ENCODE measurements at places on chromosomes 12 and 14.

DNA sequence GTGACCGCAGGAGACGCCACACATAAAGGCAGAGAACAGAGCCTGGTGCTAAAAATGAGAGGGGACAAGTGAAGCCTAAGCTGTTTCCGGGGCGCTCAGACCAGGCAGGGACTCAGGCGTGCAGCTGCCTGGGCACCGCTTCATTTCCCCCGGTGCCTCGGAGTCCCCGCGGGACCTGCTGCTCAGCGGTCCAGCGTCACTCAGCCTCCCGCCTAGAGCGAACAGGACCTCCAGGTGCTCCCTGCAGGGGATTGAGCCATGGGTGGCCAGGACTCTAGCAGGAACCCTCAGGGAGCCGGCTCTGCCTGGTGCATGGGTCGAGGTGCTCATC, 31.0 kb downstream of the CCDC85C start:
- no peak for DNase-seq

DNA sequence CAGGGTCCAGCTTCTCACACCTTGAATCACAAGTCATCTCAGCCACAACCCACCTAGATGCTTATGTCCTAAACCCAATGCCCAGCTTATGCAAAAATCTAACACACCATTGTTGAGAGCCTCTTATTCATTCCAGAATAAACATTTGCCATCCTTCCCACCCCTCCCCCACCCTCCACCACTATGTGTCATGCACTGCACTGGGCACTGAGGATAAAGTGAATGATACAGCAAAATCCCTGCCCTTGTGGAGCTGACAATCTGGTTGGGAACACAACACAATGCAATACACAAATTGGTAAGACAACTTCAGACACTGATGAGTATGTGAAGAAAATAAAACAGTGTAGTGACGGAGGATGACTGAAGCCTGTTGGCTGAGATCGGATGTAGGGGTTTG, 1.4 kb upstream of the GLTP start:
- DNase-seq, result no peak

DNA sequence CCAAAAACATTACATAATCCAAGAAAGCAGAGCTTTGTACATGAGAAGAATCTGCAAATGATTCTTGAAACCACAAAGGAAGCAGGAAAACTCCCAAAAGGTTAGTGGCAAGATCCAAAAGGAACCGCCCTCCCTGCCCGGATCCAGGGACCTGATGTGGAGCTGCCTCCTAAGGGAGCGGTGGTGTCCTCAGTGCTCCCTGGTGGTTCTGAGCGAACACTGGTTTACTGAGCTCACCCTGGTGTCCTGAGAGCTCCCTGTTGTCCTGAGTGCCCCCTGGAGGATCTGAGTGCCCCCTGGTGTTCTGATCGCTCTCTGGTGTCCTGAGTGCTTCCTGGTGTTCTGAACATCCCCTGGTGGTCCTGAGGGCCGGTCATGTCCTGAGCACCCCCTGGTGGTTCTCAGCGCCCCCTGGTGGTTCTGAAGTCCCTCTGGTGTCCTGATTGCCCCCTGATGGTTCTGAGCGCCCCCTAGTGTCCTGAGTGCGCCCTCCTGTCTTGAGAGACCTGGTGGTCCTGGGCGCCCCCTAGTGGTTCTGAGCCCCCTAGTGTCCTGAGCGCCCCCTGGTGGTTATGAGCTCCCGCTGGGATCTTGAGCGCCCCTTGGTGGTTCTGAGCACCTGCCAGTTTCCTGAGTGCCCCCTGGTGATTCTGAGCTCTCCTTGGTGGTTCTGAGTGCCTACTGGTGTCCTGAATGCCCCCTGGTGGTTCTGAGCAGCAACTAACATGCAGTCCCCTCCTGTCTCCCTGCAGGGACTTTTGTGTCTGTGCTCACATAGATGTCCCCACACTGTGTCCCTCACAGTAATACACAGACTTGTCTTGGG, 891.1 kb downstream of the TMEM121 start:
- no peak for DNase-seq

GRCh38 chr12:2813214-2814185, 1.0 kb downstream of the ITFG2 start:
- peak; percentile 42 for DNase-seq

DNA sequence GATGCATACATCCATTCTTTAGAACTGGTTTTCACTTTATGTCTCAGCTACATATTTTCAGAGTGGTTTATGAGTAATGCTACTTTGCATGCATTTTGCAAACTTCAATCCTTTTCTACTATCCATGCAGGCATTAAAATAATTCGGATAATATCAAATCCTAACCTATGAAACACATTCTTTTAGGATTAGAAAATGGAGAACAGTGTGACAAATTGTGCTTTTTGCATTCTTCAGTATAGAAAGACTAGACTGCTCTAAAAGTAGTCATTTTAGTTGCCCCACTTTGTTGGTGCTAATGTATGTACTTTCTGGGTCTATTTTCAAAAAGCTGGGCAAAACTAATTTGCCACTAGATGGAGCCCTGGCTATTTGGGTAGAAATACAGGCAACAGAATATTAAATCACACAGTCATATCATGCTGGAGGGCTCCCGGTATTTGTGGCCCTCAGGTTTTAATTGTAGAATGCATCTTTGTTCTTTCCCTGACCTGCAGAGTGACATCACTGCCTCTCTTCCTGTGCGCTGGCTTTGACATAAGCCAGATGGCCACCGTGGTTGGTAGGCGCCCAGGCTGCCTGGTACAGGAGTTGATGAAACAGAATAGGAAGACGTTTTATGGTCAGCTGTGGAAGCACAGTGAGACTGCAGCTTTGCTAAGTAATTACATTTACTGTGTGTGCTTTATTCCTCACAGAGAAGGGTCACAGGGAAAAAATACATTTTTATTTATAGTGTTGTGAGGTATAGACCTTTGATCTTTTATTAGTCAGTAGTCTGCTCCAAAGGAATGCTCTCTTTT, 28.1 kb downstream of the MSRB3 start:
- DNase-seq, result no peak

- DNase-seq, result no peak
Measured at GRCh38 chr14:95195031-95195430, 37.7 kb upstream of the DICER1 start.

- peak; percentile 79 for DNase-seq
Measured at GRCh38 chr12:124506145-124506831, 61.1 kb downstream of the NCOR2 start.

GRCh38 chr12:49912345-49913255, 8.9 kb upstream of the FAIM2 start:
- no peak for DNase-seq

DNA sequence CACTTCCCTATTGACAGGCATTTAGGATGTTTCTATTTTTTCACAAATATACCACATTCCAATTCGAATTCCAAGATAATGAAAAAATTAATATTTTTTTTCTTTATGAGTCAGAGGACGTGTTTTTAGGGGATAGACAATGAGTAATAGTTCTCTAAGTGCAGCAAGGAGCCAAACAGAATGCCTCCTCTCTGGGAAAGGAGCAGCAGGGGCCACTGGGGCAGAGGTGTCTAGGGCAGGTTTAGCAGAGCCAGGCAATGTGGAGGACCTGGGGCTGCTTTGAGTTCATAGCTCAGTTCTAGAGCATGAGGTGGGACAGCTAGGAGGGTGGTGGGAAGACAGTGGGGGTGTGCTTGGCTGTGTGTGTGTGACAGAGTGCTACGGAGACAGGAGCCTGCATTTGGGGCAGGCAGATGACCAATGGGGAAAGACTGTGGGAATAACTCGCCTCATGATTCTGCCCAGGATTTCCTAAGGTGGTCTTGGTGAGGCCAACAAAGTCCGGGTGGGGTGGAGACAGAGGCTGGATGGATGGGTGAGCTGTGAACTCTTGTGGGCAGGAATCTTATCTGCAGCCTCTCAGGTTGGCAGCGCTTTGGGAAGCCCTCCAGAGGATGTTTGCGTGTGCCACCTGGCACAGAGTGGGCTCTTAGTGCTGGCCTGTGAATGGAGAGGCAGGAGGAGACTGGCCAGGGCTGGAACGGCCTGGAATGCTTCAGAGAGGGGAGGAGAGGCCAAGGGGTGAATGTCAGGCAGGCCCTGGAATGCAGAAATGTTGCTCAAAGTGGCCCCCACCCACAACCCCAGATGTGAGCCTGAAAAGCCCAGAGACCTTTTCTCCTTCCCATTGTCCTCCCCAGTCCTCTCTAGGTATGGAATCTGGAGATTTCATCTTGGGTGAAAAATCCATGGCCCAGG, 2.4 kb upstream of the KRT7 start:
- DNase-seq, result no peak

DNA sequence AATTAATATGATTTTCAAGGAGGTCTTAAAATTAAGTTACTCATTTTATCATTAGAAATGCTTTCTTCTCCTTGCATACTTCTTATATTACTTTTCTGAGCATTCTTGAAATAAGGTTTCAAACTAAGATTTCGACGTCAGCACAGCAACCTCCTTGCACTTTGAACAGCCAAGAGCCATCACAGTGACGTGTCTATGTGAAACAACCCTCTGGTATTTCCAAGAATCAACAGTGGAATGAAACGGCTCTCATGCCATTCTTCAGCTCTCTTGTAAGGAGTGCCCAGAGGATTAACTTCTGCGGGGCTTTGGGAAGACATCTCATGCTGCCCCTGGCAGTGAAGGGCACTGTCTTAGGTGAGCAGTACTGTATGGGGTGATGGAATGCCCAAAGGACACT, 109.2 kb downstream of the EFCAB11 start:
- DNase-seq, result no peak

DNA sequence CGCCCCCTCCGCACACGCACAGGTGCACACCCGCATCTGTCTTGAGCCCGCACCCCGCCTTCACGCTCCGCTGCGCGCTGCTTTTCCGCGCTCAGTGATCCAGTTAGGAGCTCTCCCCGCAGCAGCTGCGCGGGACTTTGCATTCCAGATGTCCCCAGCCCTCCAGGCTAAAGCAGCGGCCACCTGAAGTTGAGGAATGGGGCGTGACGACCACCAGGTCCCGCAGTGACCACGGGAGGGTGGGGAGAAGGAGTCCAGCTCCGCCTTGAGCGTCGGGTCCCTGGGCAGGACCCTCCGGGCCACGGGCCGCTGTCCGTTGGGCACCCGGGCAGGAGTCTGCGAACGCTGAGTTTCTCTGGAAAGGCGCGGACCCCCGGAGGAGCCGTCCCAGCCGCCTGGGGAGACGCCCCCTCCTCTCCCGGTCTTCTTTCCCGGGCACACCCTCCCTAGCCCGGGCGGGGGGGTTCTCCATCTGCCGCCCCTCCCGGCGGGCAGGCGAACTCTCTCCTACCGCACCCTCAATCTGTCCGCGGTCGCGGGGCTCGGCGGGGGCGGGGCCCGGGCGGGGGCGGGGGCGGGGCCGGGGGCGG, 334 bp upstream of the TMEM132C start:
- no peak for DNase-seq
